ENCODE measurements at places on chromosomes 12 and 14.

GRCh38 chr12:26197832-26198231 is 2.5 kb downstream of the SSPN start:
- no peak for DNase-seq

DNA sequence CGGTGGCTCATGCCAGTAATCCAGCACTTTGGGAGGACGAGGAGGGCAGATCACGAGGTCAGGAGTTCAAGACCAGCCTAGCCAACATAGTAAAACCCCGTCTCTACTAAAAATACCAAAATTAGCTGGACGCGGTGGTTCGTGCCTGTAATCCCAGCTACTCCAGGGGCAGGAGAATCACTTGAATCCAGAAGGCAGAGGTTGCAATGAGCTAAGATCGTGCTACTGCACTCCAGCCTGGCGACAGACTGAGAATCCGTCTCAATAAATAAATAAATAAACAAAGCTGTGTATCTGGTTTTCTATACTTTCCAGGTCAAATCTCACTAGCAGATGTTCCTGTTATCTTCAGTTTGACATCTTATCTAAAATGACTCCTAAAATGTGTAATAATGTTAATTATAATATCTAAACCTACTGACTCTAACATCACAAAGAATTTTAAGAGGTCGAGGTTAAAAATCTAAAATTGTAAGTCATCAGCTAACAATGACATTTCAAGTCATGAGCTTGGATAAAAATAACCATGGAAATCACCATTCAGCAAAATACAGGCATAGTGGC is 2.4 kb upstream of the SRP54 start:
- no peak for DNase-seq

DNA sequence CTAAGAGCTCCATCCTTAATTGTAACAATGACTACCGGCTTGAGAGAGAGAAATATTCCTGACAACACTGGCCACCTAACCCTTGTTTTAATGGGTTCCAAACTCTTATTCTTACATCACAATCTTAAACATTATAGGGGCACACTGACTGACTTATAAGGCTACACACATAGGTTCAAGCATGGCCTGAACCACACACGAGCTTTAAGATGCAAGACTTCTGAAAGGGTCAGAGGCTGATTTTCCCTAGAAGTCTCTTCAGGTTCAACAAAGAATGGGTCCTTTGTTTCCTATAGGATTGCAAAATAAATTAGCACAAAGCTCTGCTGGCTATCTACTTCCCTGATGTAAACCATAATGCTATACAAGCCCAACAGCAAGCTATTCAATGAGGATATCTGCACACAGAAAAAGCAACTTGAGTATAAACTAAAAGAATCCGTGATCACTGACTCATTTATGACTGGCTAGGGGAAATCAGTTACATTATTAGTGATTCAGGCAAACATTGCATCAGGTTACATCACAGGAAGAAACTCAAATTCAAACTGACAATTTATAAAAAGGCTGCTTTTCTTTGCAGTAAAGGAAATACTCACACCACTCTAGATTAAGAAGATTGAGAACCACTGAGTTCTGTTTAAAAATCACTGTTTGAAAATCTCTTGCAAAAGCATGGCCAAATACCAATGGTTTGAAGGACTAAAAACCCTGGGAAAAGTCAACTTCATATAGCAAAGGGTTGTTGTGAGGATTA is 8.5 kb downstream of the BTG1 start:
- peak; percentile 66 for DNase-seq

DNA sequence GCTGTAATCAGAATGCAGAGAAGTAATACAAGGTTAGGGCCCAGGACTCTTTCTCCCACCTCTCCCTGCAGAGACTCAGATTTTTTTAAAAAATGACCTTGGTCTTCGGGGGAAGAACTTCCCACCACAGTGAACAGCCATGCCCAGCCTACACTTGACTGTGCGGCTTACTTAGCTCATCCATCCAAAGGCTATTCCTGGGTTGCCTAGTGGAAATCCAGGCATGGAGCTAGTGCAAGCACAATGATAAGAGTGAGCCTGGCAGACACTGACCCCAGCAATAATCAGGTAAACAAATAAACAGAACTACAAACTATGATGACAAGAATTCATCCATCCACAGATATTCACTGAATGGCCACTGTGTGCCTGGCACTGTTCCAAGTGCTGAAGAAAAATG is 14.7 kb downstream of the SERPINA5 start:
- no peak for DNase-seq

- DNase-seq, result no peak
Observed at GRCh38 chr14:31977001-31977556, 100.0 kb upstream of the ARHGAP5 start.

GRCh38 chr12:546920-547845 is 87.4 kb downstream of the B4GALNT3 start:
- peak; percentile 59 for DNase-seq

DNA sequence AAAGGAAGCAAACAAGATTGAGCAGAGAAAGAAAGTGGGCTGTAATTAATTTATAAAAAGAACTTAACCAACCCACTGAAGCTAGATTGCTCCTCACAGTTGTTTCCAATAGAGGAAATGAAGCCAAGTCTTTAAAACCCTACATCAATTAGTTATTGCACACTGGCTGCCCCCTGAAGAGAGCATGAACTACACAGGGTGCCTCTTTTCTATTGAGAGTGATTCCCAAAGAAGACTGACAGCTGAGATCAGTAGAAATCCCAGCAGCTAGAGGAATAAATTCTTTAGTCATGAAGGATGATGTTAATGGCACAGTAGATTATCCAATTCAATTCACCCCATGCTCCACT is 8.6 kb upstream of the USP15 start:
- DNase-seq, result no peak

DNA sequence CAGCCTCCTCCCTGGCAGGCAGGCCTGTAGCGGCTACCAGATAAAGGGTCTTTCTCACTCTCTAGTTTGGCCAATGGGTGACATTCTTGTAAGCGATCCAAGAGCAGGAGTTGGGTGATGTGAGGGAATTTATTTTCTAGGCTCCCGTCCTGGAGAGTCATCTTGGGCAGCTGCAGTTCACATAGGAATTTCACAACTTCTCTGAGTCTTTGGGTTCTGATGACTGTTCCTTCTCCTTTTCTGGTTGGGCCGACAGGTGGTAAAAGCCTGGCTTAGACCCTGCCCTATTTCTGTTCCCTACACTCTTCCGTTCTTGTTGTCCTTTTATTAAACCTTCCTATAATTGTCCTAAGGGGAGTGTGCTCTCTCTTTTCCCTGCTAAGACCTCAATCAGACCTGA is 42.6 kb upstream of the POC1B start:
- DNase-seq, result no peak

DNA sequence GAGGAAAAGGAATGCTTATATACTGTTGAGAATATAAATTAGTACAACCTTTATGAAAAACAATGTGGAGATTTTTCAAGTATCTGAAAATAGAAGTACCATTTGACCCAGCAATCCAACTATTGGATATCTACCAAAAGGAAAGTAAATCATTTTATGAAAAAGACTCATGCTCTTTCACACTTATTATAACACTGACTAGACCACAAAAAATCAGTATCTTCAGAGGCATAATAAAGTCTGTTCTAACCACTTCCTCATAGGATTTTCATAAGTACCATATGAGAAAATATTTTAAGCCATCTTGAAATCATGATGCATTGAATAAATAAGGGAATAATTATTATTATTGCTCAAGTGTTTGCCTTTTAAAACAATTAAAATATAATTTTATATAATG is 90.8 kb downstream of the SLCO1B1 start:
- no peak for DNase-seq
